ENCODE measurements at places on chromosomes 13 and 19.

DNA sequence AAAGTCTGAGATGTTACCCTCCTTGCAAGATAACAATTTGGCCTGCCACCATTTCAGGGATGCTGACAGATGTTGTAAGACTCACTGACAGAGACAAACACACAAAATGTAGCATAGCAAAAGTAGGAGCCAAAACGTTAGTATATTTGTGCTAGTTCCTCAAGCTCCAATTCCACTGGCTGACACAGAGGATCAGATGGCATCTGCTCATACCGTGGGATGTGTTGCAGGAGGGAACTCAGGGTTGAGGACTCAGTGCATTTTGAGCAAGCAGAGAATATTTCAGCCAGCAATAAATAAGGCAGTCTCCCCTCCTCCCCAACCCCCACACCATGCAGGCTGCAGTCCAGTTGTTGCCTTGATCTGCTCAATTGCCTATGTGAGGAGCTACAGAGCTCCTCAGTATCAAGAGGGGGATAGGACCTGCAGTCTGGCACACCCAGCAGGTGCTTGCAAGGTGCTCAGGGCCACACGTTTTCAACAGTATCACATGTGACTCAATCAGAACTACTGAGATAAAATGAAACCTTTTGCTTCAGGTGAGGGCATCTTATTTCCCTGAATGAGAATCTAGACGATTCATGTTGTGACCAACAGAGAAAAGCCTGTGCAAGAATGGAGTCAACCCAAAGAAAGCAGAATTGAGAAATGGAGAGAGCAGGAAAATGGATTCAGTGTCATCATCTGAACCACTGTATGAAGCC lies 23.6 kb upstream of the LRCH1 start:
- no peak for DNase-seq

GRCh38 chr13:50626101-50626547 lies 217.4 kb downstream of the DLEU7 start:
- DNase-seq: no peak

- no peak for DNase-seq
Observed at GRCh38 chr19:45790942-45791341, 1.7 kb downstream of the DMWD start.

DNA sequence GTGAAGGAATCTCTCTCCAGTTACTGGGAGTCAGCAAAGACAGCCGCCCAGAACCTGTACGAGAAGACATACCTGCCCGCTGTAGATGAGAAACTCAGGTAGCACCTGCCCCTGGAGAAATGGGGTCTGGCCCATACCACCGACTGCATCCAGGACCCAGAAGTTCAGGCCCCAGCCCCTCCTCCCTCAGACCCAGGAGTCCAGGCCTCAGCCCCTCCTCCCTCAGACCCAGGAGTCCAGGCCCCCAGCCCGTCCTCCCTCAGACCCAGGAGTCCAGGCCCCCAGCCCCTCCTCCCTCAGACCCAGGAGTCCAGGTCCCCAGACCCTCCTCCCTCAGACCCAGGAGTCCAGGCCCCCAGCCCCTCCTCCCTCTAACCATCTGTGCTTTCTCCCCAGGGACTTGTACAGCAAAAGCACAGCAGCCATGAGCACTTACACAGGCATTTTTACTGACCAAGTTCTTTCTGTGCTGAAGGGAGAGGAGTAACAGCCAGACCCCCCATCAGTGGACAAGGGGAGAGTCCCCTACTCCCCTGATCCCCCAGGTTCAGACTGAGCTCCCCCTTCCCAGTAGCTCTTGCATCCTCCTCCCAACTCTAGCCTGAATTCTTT lies 3.0 kb downstream of the APOC2 start:
- no peak for DNase-seq

GRCh38 chr19:35560271-35560670 lies 3.2 kb downstream of the ATP4A start:
- DNase-seq: no peak

- DNase-seq: no peak
Observed at GRCh38 chr19:49916839-49917733, 11.9 kb upstream of the ATF5 start.

GRCh38 chr19:1216756-1217155 lies 11.2 kb downstream of the STK11 start:
- DNase-seq: no peak

DNA sequence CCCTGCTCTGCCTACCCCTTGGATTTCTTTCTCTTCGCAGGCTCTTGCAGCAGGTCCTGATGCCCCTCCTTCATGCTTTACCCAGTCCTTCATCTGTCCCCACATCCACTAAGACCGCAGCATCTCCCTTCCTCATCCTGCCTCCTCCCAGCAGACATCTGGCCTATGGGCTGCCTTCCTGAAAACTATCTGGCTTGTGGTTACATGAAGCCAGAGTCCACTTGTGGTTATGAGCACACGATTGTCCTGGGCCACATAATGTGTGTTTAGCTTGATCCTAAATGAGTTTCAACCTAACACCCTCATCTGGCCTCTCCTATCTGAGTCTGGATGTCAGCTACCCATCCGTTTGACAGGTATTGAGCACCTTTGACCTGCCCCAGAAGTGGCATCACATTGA lies 5.5 kb upstream of the ZNF175 start:
- no peak for DNase-seq

DNA sequence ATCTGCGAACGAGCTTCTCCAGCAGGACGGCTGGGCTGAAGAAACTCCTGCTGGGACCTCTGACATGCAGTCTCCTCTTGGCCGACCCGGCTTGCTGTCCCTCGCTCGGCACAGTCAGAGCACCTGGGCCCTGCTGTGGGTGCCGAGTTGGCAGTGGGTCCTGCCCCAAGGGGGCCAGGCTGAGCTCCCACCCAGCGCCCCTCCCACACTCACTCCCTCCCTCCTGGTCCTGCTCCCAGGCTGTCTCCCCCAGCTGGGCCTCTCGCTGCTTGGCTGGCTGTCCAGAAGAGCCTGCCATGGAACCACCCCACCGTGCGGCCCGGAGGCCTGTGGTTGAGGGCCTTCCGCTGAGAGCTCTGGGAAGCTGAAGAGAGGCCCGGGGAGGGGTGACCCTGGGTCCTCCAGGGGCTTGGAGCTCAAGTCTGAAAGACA lies 6.0 kb downstream of the AKT2 start:
- DNase-seq: peak; percentile 92

- no peak for DNase-seq
Observed at GRCh38 chr13:47480951-47481350, 520.1 kb downstream of the SUCLA2 start.

DNA sequence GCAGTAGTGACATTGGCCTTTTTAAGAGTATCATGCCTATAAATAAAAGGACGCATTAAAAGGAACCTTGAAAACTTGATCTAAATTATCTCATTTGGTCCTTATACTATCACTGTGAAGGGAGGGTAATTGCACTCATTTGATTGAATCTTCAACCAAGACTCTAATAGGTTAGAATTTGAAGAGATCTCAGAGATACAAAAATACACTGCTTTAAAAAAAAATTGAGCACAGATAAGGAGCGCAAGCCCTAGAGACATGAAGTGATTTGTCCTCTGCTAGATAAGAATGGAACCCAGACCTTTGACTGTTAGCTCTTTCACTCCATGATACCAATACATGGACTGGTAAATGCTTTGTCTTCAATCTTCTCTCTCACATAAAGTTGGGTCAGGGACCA lies 58.2 kb upstream of the RXFP2 start:
- DNase-seq: no peak

DNA sequence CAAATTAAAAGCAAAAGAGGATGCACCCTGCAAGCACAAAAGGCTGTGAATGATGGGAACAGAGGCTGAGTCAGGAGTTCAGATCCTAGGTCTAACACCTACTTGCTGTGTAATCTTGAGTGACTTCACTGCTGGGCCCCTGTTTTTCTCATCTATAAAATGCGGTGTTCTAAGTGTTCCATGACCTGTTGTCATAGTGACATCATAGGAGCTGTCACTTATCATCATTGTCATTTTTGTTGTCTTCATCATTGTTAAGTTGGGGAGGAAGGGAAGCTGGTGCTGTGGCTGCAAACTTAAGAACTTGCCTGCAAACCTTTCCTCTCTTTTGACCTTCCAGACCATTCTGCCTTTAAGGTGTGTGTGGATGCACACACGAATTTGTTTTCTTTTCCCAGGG lies 20.6 kb downstream of the ACSBG2 start:
- no peak for DNase-seq

GRCh38 chr19:20660473-20661140 lies 764 bp downstream of the ZNF626 start:
- no peak for DNase-seq

GRCh38 chr19:38429055-38429810 lies 3.2 kb upstream of the RASGRP4 start:
- no peak for DNase-seq

DNA sequence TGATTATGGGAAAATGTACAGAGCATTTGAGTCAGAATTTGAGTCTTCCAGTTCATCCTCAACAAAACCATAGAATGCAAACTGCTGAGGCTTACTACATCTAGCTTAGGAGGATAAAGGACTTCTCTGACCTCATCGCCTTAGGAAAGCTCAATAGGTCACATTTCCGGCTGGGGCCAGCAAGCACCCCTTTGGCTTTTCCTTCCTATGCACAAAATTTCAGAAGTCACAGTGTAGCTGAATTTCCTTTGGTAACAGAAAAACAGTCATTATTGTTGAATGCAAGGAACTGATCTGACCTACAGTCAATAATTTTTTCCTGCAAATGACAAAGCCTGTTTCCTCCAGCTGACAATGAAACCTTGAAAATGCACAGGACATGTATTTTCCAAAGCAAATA lies 32.8 kb upstream of the LRCH1 start:
- DNase-seq: no peak

DNA sequence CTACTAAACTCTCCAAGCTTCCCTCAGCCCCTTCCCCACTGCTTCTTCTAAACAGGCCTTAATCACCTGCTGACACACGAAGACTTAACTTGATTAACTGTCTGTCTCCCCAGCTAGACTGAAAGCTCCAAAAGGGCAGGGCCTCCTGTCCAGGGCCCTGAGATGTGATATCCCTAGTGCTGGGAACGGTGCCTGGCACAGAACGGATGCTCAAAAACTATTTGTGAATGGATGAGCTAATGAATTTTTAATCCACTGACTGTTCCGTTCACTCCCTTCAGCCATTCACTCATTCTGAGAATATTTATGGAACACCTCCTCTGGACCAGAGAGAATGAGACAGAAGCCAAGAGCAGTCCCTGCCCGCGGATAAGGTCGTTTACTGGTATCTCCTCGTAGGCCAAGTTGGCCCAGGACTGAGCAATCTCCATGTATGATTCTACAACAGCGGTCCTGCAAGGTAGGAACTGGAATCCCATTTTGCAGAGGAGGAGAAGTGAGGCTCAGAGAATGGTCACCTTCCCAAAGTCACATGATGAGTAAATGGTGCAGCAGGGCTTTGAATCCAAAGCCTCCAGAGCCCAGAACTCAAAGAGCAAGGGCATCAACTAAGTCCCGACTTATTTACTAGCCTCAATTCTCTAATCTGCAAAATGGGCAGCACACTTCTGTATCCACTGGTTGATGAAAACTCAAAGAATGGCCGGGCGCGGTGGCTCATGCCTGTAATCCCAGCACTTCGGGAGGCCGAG lies 3.4 kb downstream of the DMWD start:
- DNase-seq: no peak

DNA sequence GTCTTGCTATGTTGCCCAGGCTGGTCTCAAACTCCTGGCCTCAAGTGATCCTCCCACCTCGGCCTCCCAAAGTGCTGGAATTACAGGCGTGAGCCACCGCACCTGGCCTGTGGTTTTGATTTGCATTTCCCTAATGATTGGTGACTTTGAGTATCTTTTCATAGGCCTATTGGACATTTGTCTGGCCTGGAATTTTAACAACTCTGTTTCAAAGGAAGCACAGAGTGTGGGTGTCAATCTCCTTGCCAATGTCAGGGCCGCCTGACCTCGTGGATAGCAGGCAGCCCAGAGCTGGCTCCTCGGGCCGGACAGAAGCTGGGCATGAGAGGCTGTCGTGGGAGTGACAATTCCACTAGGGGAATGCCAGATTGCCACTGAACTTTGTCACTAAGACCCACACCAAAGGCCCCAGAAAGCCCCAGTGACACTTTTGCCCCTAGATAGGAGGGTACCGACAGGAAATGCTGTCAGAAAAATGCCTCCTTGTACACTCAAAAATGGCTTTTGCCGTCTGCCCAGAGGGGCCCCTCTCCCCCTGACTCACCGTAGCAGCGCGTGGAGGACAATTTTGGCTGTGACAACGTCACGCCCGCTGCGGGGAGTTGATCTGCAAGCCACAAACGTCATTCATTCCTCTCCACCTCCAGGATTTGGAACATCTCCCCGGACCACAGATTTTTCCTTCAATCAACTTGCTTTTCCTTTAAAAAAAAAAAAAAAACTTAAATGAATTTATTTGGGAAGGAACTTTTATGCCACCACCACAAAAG lies 11.7 kb upstream of the ADGRE5 start:
- DNase-seq: no peak

GRCh38 chr13:108178078-108178477 lies 37.3 kb downstream of the LIG4 start:
- no peak for DNase-seq

DNA sequence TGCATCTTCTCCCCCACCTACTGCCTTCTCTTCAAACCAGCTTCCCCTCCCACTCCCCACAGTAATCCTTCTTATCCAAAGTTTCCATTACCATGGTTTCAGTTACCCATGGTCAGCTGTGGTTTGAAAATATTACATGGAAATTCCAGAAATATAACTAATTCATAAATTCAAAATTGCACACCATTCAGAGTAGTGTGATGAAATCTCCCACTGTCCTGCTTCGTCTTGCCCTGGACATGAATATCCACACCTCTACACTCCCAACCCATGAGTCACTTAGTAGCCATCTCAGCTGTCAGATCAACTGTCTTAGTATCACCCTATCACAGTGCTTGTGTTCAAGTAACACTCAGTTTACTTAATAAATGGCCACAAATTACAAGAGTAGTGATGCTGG lies 3.8 kb upstream of the KCTD12 start:
- no peak for DNase-seq

DNA sequence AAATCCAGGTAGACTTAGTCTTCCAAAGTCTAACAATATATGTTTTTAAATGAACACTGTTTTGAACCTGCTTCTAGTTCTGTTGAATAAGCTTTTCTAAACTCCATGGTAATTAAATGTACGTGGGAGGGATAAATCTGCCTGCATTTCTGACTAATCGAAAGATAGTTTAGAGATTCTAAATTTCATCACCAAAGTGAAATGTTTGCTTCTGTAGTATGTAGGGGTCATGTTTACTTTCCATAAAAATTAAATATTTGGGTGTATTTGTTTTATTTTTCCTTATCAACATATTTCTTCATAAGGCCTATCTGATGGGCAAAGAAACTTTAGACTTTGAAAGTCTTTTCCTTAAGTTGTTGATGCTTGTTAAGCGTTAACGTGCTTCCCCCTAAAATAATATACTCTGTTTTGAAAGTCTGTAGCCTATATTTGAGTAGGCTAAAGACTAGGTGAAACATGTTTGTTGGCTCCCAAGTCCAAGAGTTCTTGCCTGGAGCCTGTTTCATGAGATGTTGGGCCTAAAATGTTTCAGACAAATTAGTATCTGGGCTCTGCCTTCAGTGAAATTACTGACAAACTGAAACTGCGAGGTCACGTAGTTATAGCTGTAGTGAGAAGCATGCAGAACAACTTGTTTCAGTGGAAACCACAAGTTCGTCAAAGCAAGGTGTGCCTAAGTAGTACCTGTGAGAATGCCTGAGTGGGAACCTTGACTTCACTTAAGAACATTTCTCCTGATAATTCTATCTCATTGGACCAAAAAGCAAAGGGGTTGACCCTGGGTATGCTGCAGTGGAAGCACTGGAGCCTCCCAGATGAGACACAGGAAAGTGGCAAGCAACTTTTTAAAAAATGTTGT lies 126.2 kb downstream of the LMO7 start:
- DNase-seq: no peak

GRCh38 chr13:35891507-35892441 lies 239.4 kb downstream of the DCLK1 start:
- no peak for DNase-seq

GRCh38 chr19:43439032-43439708 lies 24.5 kb downstream of the TEX101 start:
- no peak for DNase-seq

Measured in posterior cingulate gyrus (tissue), 11 donors.